ENCODE measurements at places on chromosomes 1 and 21.

GRCh38 chr1:158119976-158120653 is 60.6 kb upstream of the CD1D start:
- DNase-seq: no peak

DNA sequence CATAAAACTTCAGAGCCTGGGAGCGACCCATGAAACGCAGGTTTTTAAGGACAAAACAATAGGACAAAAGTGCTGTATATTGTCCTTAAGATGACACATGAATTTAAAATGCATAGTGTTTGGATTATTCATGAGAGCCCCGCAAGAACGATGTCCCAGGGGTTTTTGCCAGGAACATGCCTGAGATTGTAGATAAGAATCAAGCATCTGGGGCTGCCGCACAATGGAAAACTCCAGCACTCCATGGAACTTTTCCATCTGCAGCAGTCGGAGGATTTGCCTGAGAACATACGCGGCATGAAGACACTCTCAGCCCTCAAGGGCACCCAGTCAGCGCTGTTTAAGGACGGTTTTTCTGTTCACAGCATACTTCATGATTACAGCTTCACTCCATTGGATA is 5.3 kb upstream of the ERG start:
- DNase-seq: peak; percentile 10

DNA sequence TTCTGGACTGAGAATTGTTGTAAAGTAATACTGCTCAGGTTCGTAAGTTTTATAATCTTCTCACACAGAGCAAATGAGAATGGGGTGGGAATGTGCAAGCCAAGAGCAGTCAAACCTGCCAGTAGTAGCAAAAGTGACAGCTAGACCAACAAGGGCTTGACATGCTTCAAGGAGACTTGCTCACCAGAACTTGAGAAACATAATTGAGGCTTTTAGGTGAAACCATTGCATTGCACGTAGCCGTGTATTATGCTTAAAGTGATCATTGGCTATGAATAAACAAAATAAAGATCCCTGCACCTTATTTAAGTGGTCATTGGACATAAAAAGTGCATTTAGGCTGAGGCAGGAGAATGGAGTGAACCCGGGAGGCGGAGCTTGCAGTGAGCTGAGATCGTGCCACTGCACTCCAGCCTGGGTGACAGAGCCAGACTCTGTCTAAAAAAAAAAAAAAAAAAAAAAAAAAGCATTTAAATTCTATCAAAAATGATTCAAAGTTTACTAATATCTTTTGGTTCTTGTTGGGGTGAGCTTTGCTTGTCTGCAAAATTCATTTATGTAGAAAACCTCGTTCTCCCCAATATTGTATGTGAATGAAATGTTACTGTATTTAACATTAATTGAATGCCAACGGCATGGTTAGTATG is 11.8 kb upstream of the CCT8 start:
- DNase-seq: no peak

GRCh38 chr1:10773376-10773775 is 23.1 kb downstream of the CASZ1 start:
- DNase-seq: no peak

DNA sequence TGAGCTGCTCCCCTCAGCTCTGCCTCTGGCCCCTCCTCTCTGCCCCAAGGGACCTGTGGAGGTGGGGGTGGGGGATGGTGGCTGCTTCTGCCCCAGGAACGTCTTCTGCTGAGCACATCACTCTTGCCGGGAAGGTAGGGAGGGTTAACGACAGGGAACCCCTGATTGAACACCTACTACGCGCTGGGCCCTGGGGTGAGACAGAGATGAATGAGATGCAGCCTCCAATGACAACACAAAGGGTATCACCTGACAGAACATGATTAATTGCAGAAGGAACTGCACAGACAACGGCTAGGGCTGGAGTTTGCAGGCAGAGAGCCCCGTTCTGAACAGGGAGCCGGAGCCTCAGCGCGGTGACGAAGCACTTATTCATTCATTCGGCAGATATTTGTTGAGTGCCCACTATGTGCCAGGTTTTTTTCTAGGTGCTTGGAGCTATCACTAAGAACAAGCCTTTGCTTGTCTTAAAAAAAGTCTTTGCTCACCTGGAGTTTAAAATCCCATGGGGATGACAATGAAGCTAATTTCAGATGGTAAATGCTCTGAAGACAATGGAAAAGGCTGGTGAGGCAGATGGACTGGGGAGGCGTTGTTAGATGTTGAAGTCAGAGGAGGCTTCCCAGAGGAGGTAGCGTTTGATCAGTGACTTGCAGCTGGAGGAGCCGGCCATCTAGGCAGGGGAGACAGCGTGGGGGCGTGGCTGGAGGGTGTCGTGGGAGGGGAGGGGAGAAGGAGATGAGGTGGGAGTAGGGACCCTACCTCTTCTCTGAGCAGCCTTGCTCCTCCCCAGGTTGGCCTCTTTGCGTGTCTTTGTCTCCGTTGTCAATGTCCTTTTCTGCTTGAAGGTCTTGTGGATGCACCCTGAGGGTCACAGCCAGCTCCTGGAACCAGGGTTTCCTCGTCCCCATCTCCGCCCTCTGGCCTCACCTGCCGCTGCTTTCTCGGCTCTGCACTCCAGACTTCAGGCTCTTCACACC is 103.1 kb upstream of the CSF3R start:
- no peak for DNase-seq

DNA sequence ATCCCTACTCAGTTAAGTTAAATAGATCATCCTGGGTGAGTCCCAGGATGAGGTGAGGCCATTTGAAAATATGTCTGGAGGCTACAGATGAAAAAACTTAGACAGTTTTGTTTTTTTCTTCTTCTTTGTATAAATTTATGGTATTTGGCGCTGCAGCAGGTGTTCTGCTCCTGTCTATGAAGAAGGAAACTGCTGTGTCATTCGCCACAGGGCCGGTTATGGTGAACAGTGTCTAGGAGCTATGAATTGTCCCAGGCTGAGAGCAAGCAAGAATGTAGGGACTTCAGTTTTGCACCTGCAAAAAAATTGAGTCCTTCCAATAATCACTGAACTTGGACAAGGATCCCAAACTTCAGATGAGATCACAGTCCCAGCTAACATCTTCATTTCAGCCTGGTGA is 674.3 kb upstream of the RGS18 start:
- DNase-seq: no peak

GRCh38 chr21:32993894-32994293 is 31.8 kb upstream of the OLIG2 start:
- DNase-seq: no peak

DNA sequence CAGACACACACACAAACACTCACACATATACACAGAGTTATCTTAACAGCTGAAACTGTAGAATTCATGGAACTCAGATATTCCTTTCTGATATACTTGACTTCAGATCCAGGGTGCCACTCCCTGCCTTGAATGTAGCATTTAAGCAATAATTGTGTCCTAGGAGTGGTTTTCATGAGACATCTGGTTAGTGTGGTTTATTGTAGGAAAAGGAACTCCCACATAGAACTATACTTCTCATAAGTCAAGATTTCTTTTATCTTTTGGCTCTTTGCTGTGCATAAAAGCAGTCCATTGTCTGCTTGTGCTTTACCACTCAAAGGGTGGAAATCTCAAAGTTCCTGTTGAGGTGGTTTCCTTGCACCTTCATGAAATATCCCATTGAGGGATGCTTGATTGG is 272.6 kb upstream of the SGIP1 start:
- DNase-seq: no peak

GRCh38 chr1:225422795-225423517 is 4.9 kb downstream of the LBR start:
- DNase-seq: no peak

DNA sequence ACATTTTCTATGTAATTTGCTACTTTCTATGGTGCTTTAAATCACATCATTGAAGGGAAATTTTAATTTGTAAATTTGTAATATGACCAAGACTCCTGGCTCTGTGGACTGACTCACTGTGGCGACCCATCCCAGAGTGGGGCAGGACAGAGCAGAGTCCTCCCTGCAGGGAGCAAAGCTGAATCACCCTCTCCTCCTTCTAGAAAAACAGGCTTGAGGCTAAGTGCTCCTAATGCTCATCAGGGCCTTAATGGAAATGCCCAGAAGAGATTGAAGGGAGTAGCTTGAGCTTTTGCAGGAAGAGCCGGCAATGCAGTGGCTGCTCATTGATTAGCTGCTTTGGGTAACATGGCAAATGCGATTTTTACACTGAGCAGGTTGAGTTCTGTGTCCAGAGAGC is 16.8 kb downstream of the S100A10 start:
- peak; percentile 72 for DNase-seq

DNA sequence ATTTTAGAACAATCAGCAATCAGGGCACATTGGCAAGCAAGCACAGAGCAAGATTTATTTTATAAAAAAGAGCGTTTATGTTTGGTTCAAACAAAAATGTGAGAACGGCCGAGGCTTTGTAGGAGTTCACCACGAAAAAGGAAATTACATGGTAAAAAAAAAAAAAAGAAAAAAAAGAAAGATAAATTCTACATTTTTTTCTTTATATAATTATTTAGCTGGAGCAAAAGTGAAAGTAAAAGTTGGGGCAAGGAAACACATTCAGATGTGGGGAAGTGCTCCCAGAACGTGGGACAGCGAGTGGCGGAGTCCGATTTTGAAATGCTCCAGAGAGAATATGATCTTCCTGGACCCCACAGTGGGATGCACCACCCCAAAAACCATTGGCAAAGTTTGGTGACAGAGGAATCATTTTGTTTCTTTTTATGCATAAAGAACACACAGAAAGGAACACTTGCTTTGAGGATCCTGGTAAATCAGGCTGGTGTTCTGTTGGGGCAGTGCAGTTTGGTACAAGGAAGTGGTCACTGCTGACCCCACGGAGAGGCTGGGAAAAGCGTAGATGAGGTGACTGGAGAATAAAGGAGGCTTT is 16.3 kb upstream of the ATP5PO start:
- DNase-seq: peak; percentile 56

DNA sequence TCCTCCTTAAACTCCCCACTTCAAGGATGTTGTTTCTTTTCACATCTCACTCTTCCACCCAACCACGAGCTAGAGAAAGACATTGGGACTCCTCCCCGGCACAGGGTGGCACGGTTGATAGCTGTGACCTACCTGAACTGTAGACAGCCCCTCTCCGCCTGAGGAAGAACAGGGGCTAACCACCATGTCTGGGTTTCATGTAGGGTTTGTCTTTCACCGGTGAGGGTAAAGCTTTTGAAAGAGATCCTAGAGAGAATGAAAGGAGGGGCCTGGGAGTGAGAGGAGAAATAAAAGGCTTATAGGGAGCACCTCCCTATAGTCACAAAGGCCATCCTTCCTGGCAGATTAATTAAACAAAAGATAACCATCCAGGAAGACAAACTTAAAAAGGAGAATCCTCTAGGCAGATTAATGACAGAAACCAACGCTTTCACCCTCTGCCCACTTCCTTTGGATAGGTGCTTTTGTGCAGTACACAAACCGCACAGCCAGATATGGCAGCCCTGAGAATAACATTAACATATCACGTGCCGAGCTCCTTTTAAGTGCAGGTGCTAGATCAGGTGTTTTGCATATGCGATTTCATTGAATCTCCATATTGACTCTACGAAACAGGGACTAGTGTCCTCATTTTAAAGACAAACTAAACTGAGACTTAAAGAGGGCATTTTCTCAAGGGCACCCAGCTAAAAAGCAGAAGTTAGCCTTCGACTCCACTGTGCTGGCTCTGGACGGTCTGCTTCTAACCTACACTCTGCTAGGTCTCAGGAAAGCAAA is 178.1 kb upstream of the RUNX1 start:
- DNase-seq: no peak

DNA sequence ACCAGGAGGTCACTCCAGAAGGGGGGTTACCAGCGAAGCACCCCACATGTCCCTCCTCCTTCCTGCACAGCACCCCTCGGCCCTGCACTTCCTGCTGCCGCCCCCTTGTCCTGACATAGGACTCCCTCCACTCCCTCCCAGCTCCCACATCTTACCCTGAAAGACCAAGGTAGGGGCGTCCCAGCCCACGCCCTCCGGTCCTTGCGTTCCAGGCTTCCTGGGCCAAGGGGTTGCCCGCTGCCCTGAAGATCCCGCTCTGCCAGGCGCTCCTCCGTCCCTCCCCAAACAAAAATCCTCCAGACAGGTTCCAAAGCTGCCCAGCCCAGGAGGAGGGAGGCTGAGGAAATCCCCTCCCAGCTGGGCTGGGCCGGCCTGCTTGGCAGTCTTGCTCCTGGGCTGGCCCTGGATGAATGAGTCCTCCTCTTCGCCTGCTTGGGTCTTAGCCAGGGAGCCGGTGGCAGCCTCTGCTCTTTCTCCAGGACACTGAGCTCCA is at the start of gene RHBDL2:
Gene RHBDL2, minus strand, starts transcription at position 304 of the 493 bp plus-strand sequence. CDS start 22,618 bp downstream, outside the sequence.
- no peak for DNase-seq

DNA sequence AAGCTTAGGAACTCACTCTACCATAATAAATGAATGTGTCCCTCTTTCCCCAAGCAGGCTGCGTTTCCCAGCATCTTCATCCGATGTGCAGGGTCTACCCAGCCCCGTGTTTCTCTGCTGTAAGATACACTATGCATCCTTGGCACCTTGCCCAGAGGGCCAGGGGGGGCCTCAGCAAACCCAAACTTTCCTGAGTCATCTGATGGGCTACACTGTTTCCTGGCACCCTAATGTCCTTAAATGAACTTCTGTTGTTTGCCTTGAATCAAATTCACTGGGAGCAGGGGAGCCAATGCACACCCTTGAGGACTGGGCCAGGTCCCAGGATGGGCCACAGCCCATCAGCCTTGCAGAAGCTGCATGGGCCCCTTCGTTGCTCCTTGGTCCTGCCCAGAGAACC is 145.5 kb downstream of the IGSF21 start:
- DNase-seq: no peak

DNA sequence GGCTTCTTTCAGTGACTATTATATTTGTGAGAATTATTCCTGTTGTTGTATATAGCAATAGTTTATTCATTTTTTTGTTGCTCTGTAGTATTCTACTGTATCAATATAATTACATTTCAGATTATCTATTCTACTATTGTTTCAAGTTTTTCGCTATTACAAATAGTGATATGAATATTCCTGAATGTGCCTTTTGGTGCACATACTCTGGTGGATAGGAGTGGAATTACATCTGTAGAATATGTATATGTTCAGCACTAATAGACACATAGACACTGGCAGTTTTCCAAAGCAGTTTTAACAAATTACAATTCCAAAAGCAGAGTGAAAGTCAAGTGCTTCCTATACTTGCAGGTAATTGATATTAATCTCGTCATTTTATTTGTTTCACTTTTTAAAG is 696.2 kb upstream of the PRMT6 start:
- no peak for DNase-seq

GRCh38 chr1:6046279-6046678 is 591 bp downstream of the KCNAB2 start:
- no peak for DNase-seq

- no peak for DNase-seq
Measured at GRCh38 chr1:228073061-228073856, 9.2 kb upstream of the ARF1 start.

DNA sequence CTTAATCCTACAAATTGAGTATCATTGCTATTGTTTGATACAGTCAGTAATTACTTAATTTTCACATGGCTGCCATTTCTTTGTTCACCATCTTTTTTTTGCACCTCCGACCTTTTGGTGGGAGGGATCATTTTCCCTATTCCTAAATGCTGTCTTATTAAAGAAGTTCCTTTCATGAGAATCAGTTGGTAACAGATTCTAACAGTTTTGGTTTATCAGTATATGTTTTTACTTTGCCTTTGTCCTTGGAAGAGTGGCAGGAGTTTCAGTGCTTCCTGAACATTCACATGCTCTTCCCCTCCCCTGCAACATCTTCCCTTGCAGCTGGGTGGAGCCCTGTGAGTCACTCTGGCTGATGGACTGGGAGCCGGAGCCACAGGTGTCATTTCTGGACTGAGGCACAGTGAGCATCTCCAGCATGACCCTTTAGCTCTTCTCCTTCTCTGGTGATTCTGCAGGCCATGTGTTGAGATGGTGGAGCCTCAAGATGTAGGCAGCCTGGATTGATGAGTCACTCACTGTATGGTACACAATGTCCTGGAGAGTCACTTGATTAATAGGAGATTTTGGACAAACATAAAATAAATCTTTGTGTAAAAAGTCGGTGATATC is 217.7 kb downstream of the URB2 start:
- peak; percentile 75 for DNase-seq
